ENCODE measurements at places on chromosomes 7 and 10. TPM values are rescaled to one million over a fixed set of nuclear protein-coding genes. Genes with fewer than 3 reads are reported as not detected.

Gene RAB19
- polyA plus RNA-seq: not detected

Gene IQUB
- polyA plus RNA-seq: 0.25 TPM

Gene IFIT1B
- 0.17 TPM for polyA plus RNA-seq

Gene AKR1D1
- polyA plus RNA-seq: not detected

Gene GAD2
- 0.08 TPM for polyA plus RNA-seq

Gene BLNK
- 3.2 TPM for polyA plus RNA-seq

Gene DYNC1I1
- polyA plus RNA-seq: 0.39 TPM

Gene GUSB
- polyA plus RNA-seq: 39.9 TPM

Gene CREB3L2
- polyA plus RNA-seq: 32.4 TPM

Gene SHH
- polyA plus RNA-seq: 0.05 TPM

Gene NEUROG3
- not detected for polyA plus RNA-seq

Gene UFSP1
- polyA plus RNA-seq: 3.1 TPM

Gene CALML5
- 2.2 TPM for polyA plus RNA-seq

Gene HEPACAM2
- 0.72 TPM for polyA plus RNA-seq

Gene SERPINE1
- polyA plus RNA-seq: 3.7 TPM

Gene WAPL
- 24.1 TPM for polyA plus RNA-seq

Gene FFAR4
- not detected for polyA plus RNA-seq

Gene CPA5
- 1.9 TPM for polyA plus RNA-seq

Gene PYROXD2
- 12.2 TPM for polyA plus RNA-seq

Gene AKR1C4
- polyA plus RNA-seq: not detected

Gene PKD2L1
- 0.11 TPM for polyA plus RNA-seq

Gene CCDC136
- 18.2 TPM for polyA plus RNA-seq

Gene CFAP69
- 2.7 TPM for polyA plus RNA-seq

Gene GPR26
- polyA plus RNA-seq: not detected

Gene TACR2
- 0.41 TPM for polyA plus RNA-seq

Gene TM9SF3
- polyA plus RNA-seq: 81.5 TPM

Gene UCN3
- not detected for polyA plus RNA-seq

Gene CRPPA
- polyA plus RNA-seq: 3.0 TPM

Gene ZNF488
- 3.9 TPM for polyA plus RNA-seq

Gene RAMP3
- 7.2 TPM for polyA plus RNA-seq

Gene ASZ1
- polyA plus RNA-seq: not detected

Gene GNGT1
- not detected for polyA plus RNA-seq

Gene HMX3
- not detected for polyA plus RNA-seq
